ENCODE measurements at places on chromosomes 5 and 9. TPM values are rescaled to one million over a fixed set of nuclear protein-coding genes. Genes with fewer than 3 reads are reported as not detected.

The SNCB gene
- not detected for total RNA-seq

DNA sequence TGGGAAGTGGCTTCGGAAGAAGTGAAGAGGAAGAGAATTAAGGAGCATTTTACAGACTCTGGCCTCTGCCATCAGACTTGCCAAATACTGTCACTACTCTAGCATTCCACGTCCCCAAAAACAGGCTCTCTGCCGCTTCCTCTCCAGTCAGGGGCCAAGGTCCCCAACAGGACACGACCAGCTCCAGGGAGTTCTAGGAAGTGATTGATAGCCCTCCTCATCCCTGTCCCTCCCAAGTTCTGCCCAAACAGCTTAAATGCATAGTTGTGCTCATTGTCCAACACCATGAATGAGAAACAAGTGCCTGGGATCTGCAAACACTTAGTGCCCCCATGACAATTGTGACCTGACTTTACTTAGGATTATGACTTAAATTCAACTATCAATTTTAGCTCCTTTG lies 96.5 kb downstream of the MED10 start:
- no peak for DNase-seq

The AK3 gene
- total RNA-seq, result 39.2 TPM

DNA sequence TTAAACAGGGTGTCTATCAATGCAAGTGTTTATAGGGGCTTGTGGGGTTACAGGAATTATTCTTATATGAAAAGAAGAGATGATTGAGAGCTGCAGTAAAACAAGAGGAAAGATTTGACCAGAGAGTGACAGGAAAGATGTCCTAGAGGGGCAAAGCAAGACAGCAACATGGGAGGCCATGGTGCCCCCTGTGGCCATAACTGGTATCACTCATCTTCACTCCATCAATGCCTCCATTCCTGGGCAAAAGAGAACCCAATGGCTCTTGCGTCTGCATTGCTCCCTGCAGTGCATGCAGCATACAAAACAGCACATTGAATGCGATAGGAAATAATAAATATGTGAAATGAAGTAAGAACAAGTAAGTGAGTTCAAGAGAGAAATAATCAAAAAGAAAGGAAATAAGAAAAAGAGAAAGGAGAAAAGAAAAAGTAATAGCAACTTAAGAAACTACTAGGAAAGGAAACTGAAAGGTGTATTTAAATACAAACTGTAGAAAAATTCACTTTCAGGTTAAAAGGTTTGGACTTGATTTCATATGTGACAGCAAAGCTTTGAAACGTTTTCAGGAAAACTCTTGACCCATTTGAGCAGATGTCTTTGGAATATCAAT lies 206.6 kb downstream of the SEMA5A start:
- DNase-seq, result no peak

- DNase-seq, result no peak
Measured at GRCh38 chr5:6830643-6831239, 117.5 kb downstream of the TENT4A start.

- no peak for DNase-seq
Measured at GRCh38 chr5:171825051-171825450, 39.4 kb downstream of the SMIM23 start.

DNA sequence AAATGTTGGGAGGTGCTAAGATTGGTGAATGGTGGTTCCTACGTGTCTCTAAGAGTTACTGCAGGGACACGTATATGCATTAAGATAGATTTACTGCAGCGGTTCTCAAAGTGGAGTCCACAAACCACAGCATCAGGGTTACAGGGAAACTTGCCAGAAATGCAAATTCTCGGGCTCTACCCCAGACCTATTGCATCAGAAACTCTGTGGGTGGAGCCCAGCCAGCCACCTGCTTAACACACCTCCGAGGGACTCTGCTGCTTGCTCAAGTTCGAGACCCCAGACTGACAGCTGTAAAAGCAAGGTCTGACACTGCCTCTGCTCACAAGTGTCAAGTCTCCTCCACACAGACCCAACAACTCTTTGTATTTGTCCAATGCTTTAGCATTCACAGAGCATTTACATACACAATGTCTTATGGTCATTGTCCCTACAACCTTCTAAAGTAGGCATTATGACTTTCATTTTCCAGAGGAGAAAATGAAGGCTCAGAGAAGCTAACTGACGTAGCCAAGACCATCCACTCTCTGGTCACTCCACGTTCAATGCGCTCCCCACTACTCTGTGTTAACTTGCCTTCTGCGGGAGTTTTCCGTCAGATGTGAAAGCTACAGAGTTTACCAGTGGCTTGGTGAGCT lies 48.8 kb downstream of the HSD17B3 start:
- no peak for DNase-seq

The LURAP1L gene
- 30.8 TPM for total RNA-seq

DNA sequence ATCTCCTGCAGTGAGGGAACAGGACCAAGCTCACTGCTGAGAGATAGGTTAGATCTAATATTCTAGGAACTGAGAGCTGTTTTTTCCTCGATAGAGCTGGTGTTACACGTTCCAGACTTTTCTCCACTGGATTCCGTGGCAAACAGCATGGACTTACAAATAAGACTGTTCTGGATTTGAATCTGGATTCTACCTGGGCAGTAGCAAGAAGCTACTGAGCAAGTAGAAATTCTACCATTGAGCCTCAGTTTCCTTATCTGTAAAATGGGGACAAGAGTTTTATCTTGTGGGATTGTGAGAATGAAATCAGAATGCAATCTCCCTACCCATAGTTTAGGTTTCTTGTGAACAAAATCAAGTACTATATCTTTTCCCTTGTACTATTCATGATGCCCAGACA lies 238.7 kb upstream of the TRIM32 start:
- no peak for DNase-seq

GRCh38 chr9:131337131-131337848 lies 47.8 kb downstream of the PLPP7 start:
- no peak for DNase-seq

DNA sequence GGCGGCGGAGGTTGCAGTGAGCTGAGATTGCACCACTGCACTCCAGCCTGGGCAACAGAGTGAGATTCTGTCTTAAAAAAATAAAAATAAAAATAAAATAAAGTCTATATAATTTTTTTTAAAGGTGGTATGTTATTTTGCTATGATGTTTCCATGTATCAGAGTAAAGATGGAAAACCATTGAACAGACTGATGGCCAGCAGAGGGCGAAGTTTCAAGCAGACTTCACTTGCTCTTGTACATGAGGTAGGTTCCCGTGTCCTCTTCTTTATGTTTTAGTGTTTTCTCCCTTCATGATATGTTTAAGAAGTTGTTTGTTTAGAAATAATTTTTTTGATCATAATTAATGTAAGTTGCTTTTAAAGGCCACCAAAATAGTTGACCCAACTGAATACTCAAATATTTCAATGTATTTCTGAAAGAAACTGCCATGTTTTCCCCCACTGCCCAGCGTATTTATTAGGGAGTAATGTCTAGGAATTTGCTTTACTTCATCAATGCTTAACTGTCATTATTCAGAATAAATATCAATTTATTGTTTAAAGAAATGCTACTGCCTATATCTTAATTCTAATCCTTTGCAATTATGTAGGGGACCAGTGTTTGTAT lies 146.4 kb downstream of the HACD4 start:
- peak; percentile 26 for DNase-seq

The FBLL1 gene
- 1.9 TPM for total RNA-seq

GRCh38 chr9:131442351-131442750 lies 48.5 kb downstream of the PRRC2B start:
- no peak for DNase-seq

The GPX8 gene
- total RNA-seq, result 135 TPM

The HTR4 gene
- 1.7 TPM for total RNA-seq

The FBP1 gene
- total RNA-seq, result not detected

DNA sequence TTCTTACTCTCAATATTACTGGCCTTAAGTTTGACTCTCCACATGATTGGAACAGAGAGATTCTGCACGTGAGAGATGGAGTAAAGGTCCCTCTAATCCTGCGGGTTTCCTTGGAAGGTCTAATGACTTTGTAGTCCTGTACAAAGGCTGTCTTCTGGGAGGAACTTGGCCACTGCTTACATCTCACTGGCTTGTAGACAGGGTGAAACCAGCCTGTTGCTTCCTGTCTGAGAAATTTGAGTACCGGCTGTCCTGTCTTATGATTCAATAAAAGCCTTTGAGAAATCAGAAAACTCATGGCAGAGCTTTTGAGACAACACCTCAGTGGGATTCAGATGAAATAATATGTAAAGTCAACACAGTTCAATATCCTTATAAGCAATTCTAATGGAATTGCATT lies 43.0 kb downstream of the IL31RA start:
- no peak for DNase-seq

GRCh38 chr9:34809504-34810186 lies 99.7 kb upstream of the CCL21 start:
- DNase-seq, result peak; percentile 4

The CARTPT gene
- not detected for total RNA-seq

GRCh38 chr9:249025-249424 lies 34.4 kb downstream of the DOCK8 start:
- DNase-seq, result no peak

- no peak for DNase-seq
Measured at GRCh38 chr5:72167257-72167656, 60.0 kb downstream of the MAP1B start.

GRCh38 chr5:170137694-170138214 lies 32.1 kb downstream of the FOXI1 start:
- DNase-seq, result no peak

DNA sequence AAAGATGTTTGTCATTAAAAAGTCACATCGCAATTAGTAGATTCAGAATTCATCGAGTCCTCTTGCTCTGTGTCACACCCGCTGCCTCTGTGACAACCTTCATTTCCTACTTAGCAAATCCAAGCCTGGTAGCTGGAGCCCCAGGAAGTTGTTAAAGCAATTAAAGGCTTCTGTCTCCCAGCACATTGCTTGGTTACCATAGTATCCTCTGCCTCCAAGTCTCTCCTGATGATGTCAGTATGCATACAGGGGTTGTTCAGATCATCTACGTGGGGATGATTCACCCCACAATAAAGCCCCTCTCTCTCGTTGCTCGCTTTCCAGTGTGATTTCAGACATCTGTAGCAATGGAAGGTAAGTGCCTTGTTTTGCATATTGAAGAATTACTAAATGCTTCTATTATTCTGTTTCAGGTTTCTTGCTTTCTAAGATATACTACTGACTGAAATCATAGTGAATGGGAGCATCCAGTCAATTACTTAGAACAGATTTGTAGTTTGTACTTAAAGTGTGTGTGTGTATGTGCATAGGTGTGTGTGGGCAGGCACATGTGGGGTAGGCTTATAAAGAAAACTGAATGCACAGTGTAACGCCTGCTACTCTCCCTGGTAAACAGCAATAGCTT lies 52.9 kb downstream of the PAM start:
- no peak for DNase-seq

DNA sequence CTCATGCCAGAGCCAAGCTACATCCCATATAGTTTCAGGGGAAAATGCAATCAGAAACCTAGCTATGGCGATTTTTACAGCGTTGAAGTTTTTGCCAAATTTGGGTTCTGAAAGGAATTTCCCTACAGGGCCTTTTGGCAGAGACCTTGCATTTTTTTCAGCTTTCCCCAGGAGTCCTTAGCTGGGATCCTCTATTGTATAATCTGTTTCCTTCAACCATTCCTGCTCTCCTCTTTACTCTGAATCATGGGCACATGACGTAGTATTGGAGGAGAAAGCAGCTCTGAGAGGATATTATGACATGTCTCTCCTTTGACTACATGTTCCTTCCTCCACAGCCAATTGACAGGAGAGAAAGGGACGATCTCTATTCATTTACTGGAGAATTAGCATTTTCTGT lies 118.5 kb upstream of the ERCC6L2 start:
- peak; percentile 69 for DNase-seq

DNA sequence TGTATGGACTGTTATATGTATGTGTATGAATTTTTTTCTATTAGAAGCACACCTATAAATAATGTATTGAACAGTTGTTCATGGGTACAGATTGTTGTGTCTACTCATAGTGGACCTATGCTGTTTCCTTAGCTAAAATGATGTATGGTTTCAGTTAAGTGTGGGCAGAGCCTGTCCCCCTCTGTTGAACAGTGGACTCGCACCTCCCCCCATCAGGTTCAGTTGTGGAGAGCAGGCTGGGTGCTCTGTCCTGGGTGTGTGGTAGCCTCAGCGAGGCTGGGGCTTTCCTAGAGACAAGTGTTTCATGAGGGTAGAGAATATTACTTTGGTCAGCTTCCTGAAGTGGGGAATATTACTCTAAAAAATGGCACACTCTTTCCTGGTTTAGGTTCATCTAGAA lies 47.4 kb upstream of the LRRTM2 start:
- DNase-seq, result no peak

GRCh38 chr9:122904466-122904822 lies 715 bp downstream of the RC3H2 start:
- DNase-seq, result no peak

Measured in umbilical cord (tissue), 2 donors.